Progenitor cell of endocrine pancreas (in vitro differentiated cells): ENCODE measurements at places on chromosomes 2 and 18.

GRCh38 chr2:130303169-130303568 lies 39.5 kb upstream of the IMP4 start:
- H3K4me1 ChIP-seq: no peaks in the 10 kb centered on the region
- H3K36me3 ChIP-seq: no peaks in the 10 kb centered on the region
- DNase-seq: no peak
- H3K4me3 ChIP-seq: no peak overlapping the region
- H3K27ac ChIP-seq: no peak overlapping the region

DNA sequence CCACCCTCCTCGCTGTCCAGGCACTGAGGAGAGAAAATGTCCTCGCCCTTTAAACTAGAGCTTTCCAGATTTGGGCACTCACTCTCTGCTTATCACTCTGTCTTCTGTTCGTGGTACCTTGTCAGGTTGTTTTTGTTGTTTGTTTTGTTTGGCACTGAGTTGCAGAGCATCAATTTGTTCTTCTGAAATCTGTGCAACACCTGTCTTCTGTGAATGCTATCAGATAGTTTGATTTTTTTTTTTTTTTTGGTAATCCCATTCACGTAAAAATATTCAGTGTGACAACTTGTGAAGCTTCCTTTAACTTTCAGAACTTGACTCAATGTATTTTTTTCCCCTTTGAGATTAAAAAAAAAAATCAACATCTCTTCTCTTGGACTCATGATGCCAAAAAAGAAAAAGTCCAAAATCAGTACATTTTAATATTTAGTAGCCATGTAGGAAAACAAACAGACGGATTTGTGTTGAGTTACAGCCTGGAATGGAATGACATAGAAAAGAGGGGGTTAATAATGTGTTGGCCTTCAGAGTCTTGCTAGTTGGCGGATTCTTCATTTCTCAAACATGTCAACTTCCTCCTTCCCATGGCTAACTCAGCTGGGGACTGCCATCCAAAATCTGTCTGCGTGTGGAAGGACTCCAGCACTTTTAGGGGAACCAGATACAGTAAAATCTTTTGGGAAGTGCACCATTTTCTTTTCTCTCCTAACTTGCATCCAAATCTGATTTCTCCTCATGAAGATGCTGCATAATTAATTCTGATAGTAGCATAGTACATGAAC lies 1.6 kb downstream of the TMEM178A start:
- no peaks in the 10 kb centered on the region for H3K36me3 ChIP-seq
- no peak overlapping the region for H3K27ac ChIP-seq
- H3K4me1 ChIP-seq: peaks cover 26% of the 10 kb centered on the region
- peak overlapping the region; percentile 88 for H3K4me3 ChIP-seq

DNA sequence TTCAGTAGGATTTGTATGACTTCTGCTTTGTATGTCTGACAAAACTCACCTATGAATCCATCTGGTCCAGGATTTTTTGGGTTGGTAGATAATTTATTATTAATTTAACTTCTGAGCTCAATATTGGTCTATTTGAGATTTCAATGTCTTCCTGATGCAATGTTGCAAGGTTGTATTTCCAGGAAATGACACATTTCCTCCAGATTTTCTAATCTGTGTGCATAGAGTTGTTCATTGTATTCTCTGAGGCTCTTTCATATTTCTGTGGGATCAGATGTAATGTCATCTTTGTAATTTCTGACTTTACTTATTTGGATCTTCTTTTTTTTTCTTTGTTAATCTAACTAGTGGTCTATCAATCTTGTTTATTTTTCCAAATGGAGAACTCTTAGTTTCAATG lies 584.7 kb upstream of the SETBP1 start:
- DNase-seq: no peak
- no peaks in the 10 kb centered on the region for H3K4me1 ChIP-seq
- H3K27ac ChIP-seq: no peak overlapping the region
- no peaks in the 10 kb centered on the region for H3K27me3 ChIP-seq

- no peak for DNase-seq
- H3K4me1 ChIP-seq: peaks cover 37% of the 10 kb centered on the region
These were observed 24.2 kb downstream of the TET3 start for GRCh38 chr2:74008761-74009395.

GRCh38 chr2:69565431-69565839 lies 78.1 kb downstream of the AAK1 start:
- H3K27me3 ChIP-seq: no peaks in the 10 kb centered on the region
- H3K4me3 ChIP-seq: no peak overlapping the region
- H3K4me1 ChIP-seq: peaks cover 6% of the 10 kb centered on the region
- no peak overlapping the region for H3K27ac ChIP-seq
- no peaks in the 10 kb centered on the region for H3K36me3 ChIP-seq

DNA sequence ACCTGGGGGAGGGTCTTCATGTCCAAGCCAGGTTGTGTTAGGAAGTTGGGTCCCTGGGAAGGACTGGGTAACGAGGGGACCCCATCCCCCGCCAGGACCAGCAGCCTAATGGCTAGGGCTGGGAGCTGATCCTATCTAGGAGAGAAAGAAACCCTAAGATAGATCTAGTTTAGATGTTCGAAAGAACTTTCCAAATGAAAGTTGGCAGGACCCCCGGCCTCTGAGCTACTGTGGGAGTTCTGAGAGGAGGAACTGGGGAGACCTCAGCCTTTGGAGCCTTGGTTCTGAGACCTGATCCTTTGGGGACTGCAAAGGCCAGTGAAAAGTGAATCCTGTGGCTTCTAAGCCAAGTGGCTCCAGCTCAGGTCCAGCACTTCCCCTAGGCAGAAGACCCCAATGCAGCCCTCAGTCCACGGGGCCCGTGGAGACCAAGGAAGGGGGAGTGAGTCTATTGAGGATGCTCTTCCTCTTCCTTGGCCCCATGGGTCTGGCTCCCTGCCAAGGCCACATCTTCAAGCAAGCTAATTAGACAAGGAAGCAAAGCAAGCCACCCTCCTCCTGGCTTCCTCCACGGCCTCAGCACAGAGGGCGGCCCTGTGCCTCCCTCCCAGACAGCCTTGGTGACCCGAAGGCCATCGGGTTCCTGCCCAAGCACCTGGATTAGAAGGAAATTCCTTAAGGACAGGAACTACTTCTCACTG lies 23.5 kb downstream of the CCT7 start:
- no peaks in the 10 kb centered on the region for H3K4me1 ChIP-seq
- no peak for DNase-seq
- H3K4me3 ChIP-seq: no peak overlapping the region
- no peaks in the 10 kb centered on the region for H3K36me3 ChIP-seq

DNA sequence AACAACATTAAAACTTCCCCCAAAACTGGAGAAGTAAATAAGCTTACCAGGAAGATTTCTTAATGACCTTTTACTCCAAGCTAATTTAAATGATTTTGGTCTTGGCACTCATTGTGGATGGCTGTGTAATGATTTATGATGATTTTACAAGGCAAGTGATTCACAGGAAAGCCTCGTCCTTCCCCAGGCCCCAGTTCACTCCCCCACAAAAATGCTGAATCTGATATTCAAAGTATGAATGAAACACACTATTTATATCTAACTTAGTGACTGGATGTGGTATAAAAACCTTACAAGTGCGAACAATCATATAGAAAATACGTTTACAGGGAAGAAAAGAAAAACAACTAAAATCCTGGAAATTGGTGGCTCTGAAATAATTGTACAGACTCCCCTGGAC lies 49.8 kb downstream of the ZNF516 start:
- H3K4me1 ChIP-seq: peaks cover 40% of the 10 kb centered on the region
- DNase-seq: no peak
- H3K4me3 ChIP-seq: no peak overlapping the region
- no peaks in the 10 kb centered on the region for H3K27me3 ChIP-seq

- no peak overlapping the region for H3K4me3 ChIP-seq
- H3K27me3 ChIP-seq: no peaks in the 10 kb centered on the region
- no peaks in the 10 kb centered on the region for H3K4me1 ChIP-seq
- DNase-seq: no peak
These were observed 17.7 kb downstream of the TUBB6 start for GRCh38 chr18:12325726-12326245.

- H3K4me1 ChIP-seq: peaks cover 21% of the 10 kb centered on the region
- DNase-seq: peak; percentile 39
- H3K4me3 ChIP-seq: peak within 1 kb of the TSS; percentile 84
- H3K27me3 ChIP-seq: peaks cover 8% of the 10 kb centered on the region
- H3K27ac ChIP-seq: peak within 1 kb of the TSS; percentile 93
These were observed at the start of gene EPB41L3 for GRCh38 chr18:5543773-5544389. TSS of gene EPB41L3 (minus strand) at chr18:5543997. CDS start at chr18:5489183, 54,814 bp downstream.

DNA sequence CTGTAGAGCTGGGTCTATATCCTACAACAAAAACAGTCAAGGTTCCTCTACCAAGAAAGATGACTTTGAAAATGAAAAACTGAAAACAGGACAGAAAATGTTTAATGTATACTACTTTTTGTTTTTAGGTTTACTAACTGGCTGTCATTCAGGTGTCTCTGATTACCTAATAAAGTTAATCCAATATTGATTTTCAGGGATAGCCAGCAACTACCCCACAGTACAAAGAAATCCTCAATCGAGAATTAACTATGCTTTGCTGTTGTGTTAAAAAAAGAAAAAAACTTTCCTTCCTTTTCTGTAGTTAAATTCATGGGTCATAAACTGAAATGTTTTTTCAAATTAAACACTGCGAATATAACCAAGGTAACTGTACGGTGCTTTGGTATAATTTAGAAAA lies 45.8 kb downstream of the TTR start:
- no peaks in the 10 kb centered on the region for H3K27me3 ChIP-seq
- no peak for DNase-seq
- no peak overlapping the region for H3K4me3 ChIP-seq

DNA sequence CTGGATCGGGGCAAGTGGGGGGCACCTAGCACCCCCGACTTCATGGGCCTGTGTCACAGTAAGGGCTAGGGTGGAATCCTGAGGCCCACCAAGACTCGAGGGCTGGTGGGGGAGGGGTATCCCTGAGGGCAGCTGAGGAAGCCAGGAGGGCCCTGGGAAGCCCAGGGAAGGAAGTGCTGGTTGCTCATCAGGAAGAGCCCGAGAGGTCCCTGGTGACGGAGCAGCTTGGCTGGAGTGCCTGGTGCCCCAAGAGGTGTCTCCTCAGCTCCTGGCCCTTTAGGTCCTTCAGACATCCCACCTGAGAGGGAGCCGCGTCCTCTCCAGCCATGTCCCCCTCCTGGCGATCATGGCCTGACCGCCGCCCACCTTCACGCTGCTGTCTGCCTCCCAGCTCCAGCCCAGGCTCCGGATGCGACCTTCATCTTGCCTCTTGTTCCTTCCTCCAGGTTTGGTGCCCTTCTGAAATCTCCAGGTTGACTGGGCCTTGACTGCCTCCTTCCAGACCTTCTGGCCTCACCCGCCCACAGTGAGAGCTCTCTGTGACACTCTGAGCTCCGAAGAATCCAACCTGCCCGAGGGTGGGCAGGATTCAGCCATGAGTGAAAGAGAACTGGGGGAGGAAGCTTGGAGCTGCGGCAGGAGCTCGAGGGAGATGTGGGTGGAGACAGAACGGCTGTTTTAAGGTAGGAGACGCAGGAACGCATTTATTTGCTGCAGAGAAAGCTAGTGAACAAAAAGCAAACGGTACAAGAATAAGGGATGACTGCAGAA lies 42.7 kb upstream of the SEMA4C start:
- no peaks in the 10 kb centered on the region for H3K36me3 ChIP-seq
- H3K27me3 ChIP-seq: peaks cover 37% of the 10 kb centered on the region
- H3K4me1 ChIP-seq: peaks cover 6% of the 10 kb centered on the region
- no peak overlapping the region for H3K4me3 ChIP-seq
- H3K27ac ChIP-seq: peak overlapping the region; percentile 69
- no peak for DNase-seq

GRCh38 chr18:25141886-25142285 lies 210.1 kb downstream of the ZNF521 start:
- no peak for DNase-seq
- no peak overlapping the region for H3K4me3 ChIP-seq
- H3K27me3 ChIP-seq: peaks cover 4% of the 10 kb centered on the region
- H3K27ac ChIP-seq: no peak overlapping the region
- H3K4me1 ChIP-seq: peaks cover 6% of the 10 kb centered on the region
- no peaks in the 10 kb centered on the region for H3K36me3 ChIP-seq

DNA sequence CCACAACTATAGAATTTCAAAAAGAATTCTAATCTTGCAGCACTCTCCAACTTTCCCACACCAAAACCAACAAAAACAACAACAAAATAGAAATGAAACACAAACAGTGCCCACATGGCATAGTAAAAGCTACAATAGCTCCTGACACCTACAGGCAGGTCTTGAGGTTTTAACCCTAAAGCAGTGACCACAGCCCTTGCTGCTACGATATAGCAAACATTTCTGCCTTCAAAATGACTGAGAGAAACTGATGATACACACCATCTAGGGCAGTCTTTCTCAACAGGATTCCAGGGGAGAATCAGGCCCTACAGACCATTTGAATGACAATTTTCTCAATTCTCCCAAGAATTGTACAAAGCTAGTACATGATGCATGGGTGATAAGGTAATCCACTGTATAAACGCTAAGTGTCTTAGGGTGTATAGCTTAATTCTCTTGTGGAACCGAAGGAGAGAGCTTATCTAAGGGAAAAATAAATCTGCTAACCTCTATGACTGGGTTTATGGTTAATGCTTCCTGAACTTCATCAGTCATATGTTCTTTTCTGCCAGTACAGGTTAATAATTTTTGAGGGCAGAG lies 46.5 kb downstream of the TRAK2 start:
- H3K36me3 ChIP-seq: no peaks in the 10 kb centered on the region
- DNase-seq: no peak
- no peak overlapping the region for H3K4me3 ChIP-seq
- H3K27me3 ChIP-seq: no peaks in the 10 kb centered on the region
- H3K4me1 ChIP-seq: peaks cover 9% of the 10 kb centered on the region

GRCh38 chr2:70897203-70897976 lies 38.3 kb upstream of the ATP6V1B1 start:
- DNase-seq: no peak
- no peak overlapping the region for H3K4me3 ChIP-seq

- peak overlapping the region; percentile 13 for H3K27ac ChIP-seq
- H3K4me1 ChIP-seq: peaks cover 6% of the 10 kb centered on the region
- no peaks in the 10 kb centered on the region for H3K27me3 ChIP-seq
- no peak overlapping the region for H3K4me3 ChIP-seq
- H3K36me3 ChIP-seq: peaks cover 1% of the 10 kb centered on the region
These were observed 67.5 kb upstream of the TTN start for GRCh38 chr2:178874529-178875240.

- no peak overlapping the region for H3K4me3 ChIP-seq
- no peak overlapping the region for H3K27ac ChIP-seq
- no peaks in the 10 kb centered on the region for H3K36me3 ChIP-seq
These were observed 22.1 kb upstream of the SLC5A7 start for GRCh38 chr2:107964185-107964584.

DNA sequence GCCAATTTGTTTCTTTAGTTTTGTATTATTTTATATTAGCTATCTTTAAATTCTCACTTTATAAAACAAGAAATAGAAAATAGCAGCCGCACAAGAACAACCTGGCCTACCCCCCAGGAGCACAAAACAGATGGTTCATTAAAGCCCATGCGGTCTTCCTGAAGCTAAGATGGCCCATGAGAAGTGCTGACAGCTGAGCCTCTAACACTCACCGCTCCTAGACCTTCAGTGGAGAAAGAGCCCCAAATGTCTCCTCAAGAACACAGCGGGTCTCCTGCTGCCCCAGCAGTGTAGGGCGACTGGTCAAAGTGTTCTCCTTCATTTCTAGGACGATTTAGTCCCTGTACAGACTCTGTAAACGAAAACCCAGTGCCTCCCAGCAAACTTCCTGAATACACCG lies 45.1 kb downstream of the LPIN2 start:
- H3K4me3 ChIP-seq: no peak overlapping the region
- peak overlapping the region; percentile 84 for H3K27ac ChIP-seq
- DNase-seq: no peak
- H3K36me3 ChIP-seq: peaks cover 1% of the 10 kb centered on the region

GRCh38 chr18:56030060-56030459 lies 442.1 kb upstream of the TCF4 start:
- H3K36me3 ChIP-seq: peaks cover 10% of the 10 kb centered on the region
- peak overlapping the region; percentile 2 for H3K4me3 ChIP-seq
- DNase-seq: no peak
- H3K27me3 ChIP-seq: no peaks in the 10 kb centered on the region

GRCh38 chr2:23241121-23241520 lies 143.9 kb upstream of the KLHL29 start:
- H3K4me1 ChIP-seq: peaks cover 5% of the 10 kb centered on the region
- H3K4me3 ChIP-seq: no peak overlapping the region
- H3K36me3 ChIP-seq: no peaks in the 10 kb centered on the region
- no peaks in the 10 kb centered on the region for H3K27me3 ChIP-seq
